ENCODE measurements at places on chromosomes 7 and 10. TPM values are rescaled to one million over a fixed set of nuclear protein-coding genes. Genes with fewer than 3 reads are reported as not detected.

Gene MBL2
- total RNA-seq, result 0.23 TPM

Gene WEE2
- total RNA-seq, result 0.25 TPM

- ATAC-seq, result no peak
Measured at GRCh38 chr7:27526611-27527347, 135.9 kb downstream of the HIBADH start.

GRCh38 chr10:12909836-12910185 lies 91.7 kb downstream of the CCDC3 start:
- ATAC-seq, result no peak

DNA sequence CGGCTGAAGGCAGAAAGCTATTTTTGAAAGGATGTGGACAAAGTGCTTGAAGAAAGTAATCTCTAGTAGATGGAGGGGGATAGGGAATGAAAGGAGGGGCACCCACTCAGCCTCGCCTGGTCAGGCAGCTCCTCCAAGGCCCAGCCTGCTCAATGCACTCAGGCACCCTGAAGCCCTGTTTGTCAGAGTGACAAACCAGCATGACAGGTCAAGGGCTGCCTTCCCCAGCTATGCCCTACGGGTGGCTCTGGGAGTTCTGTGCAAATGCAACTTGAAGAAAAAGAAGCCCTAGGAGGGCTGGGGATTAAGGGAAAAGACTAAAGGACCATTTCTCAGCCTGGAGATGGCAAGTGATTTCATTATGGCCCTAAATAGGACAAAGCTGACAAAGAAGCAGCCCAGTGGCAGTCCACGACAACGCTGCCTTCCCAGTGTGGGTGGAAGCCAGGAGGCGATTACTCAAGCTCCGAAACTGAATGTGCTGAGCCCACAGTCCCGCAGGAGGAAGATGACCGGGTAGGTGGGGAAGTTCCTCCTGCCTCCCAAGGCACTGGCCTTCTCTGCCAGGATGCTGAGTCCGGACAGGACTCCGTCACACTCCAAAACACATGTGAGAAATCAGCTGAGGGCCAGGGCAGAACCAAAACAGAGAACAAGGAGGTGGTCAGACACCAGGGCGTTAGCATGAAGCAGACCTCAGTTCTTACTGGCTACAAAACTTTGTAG lies 16.3 kb downstream of the LIPA start:
- no peak for ATAC-seq

- ATAC-seq, result no peak
Measured at GRCh38 chr10:44411251-44411650, 26.4 kb upstream of the CXCL12 start.

DNA sequence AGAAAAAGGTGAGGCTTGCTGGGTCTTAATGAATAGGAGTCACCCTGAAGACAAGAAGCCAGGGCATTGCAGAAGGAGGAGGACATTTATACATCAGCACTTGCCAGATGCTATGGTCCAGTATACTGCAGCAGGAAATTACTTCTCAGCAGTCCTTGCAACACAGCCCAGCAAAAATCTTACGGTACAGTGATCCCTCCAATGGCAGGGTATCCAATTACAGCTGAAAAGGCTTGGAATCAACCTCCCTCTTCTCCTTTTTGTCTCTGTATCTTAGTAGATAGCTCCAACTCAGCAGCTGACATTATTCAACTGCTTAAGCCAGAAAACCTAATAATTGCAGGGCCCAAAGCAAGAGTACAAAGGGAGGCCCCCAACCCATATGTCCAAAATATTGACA lies 128.3 kb upstream of the COBL start:
- ATAC-seq, result no peak

- no peak for ATAC-seq
Measured at GRCh38 chr10:71339796-71340589, 20.9 kb downstream of the SLC29A3 start.

GRCh38 chr10:47094636-47095035 lies 183.4 kb downstream of the PTPN20 start:
- no peak for ATAC-seq

Gene OR2A42
- 0.37 TPM for total RNA-seq

- no peak for ATAC-seq
Measured at GRCh38 chr7:34488766-34489165, 169.3 kb upstream of the NPSR1 start.

GRCh38 chr7:43123457-43123856 lies 11.0 kb downstream of the HECW1 start:
- ATAC-seq, result no peak

DNA sequence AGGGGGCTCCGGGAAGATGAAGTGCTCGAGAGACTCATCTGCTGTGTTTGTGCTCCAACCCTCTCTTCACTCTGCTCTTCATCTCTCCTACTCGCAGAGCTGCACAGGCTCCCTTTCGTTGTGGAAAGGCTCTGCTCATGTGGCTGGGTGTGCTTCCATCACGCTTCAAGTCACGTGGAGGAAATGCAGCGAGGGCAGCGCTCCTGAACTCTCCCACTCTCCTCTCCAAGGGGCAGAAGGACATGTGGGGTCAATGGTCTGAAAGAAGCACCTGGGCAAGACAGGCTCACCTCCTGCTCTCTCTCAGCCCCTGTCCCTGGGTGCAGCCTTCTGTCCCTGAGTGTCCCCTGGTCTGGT lies 72.6 kb downstream of the USP6NL start:
- ATAC-seq, result no peak

Gene MOGAT3
- 0.13 TPM for total RNA-seq

GRCh38 chr7:150942001-150942590 lies 36.0 kb downstream of the KCNH2 start:
- no peak for ATAC-seq

- peak; percentile 84 for ATAC-seq
Measured at GRCh38 chr10:84254552-84255478, 10.0 kb downstream of the RGR start.

Gene TOMM7
- 321 TPM for total RNA-seq

GRCh38 chr10:77825965-77826364 lies 100.6 kb downstream of the DLG5 start:
- ATAC-seq, result no peak

DNA sequence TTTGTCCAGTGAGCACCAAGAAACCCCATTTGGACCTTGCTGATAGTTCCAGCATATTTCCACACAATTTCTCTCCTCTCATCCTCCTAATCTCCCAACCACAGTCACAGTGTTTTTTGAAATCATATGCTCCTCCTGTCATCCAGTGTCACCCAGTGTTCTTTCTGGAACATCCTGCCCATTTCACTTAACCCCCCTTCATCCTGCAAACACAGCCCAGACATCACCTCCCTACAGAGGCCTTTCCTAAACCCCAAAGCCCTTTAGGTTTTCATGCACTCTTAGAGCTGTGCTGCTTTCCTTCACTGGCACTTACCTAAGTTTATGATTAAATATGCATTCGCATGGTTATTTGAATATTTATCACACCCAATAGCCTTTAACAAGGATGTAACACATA lies 1158.0 kb upstream of the C7orf33 start:
- ATAC-seq, result no peak

- ATAC-seq, result no peak
Measured at GRCh38 chr7:74042746-74043522, 15.0 kb downstream of the ELN start.

GRCh38 chr7:105745681-105746330 lies 130.6 kb downstream of the ATXN7L1 start:
- ATAC-seq, result no peak

GRCh38 chr10:124708922-124709520 lies 35.2 kb downstream of the FAM53B start:
- ATAC-seq, result peak; percentile 7

Gene LRRC4
- total RNA-seq, result 4.7 TPM

All from motor neuron (in vitro differentiated cells).